ENCODE measurements at places on chromosomes 2 and 18.

DNA sequence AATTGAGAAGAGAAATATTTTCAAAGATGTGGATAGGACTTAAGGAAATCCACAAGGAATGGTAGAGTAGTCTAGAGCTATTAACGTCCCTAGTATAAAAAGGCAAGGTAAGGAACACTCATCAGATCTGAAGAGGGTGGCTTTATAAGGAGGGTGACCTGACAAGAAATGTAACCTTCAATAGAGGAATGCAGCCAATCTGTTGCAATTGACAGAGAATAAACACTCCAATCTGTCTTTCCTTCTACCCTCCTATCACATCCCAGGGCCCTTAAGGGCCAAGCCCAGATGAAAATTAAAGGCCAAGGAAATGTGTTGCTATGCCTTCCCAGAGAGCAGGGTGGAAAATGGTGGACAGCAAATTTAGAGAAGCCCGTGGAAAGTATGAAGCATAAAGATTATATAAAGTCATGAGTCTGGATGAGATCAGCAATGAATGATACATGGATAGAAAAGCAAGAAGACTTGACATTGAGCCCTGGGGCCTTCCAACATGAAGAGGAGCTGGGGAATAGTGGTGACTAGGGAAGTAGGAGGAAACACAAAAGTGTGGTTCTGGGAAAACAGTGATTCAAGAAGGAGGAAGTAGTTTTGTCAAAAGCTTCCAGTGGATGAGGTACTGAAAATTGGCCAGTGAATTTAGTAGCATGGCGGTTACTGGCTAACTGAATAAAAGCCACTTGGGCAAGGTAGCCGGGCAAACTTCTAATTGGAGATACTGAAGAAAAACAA is 270.6 kb upstream of the TANK start:
- no peak for DNase-seq

GRCh38 chr18:68992719-68993482 is 195.0 kb downstream of the CCDC102B start:
- DNase-seq = no peak

DNA sequence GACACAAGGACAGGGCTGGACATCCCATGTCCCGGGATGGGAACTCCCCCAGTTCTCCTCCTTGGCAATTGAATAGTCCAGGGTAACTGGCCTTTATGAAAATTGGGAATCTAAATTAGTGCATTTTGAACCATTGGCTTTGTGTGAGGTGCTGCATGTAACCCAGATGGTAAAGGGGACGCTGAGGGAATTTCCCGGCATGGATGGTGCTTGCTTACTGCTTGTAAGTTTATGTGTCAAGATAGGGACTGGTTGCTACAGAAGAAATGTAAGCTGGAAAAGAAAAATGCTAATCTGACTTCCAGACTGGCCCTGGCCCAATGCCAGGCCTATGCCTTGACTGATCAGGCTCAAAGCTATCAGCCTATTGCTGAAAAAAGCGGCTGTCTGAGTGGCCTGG is 1096.7 kb upstream of the DDX18 start:
- no peak for DNase-seq

- no peak for DNase-seq
Measured at GRCh38 chr2:167181688-167182087, 293.4 kb downstream of the XIRP2 start.

- DNase-seq = no peak
Measured at GRCh38 chr2:17076533-17076932, 410.9 kb upstream of the CYRIA start.

DNA sequence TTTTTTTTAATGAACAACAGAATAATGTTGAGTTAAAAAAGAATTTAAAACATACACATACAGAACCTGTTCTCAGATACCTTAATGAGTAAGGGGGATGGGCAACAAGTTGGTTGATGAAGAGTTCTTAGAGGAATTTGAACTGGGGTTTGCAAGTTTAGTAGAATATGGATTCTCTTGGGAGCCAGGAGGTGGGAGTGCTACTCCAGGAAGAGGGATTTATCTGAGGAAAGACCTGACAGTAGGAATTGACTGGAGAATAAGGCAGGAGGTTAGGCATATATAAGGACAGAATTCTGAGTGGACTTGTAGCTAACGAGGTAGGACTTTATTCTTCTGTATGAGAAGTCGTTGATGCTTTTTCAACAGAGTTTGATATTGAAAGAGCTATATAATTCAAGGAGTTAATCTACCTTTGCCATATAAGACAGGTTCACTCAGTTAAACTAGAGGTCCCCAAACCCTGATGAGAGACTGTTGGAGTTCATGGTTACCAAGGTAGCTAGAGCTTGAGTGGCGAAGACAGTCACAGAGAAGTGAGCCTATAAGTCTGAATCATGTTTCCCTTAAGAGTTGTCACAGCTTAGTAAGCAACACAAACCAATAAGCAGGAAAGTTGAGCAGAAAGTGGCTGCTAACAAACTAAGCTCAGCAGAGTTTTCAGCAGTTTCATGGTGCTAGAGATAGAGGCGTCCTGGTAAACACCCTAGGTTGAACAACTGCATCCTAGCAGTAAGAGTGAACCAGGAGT is 88.2 kb downstream of the NCOA1 start:
- no peak for DNase-seq

DNA sequence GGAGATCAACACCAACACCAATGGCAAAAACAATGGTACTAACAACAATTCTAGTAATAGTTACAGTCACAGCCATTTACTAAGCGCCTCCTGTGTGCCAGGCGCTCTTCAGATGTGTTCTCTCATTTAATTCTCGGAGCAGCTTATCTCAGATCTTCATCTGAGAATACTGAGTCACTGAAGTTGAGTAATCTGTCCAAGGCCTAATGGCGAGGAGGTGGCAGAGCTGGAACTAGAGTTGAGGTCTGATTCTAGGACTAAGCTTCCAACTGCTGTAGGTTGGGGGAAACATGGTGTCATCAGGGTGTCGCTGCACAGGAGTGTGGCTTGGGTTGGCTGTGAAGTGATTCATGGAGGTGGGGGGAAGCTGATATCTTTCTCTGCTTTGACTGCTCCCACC is 156.1 kb downstream of the DYSF start:
- DNase-seq = no peak

DNA sequence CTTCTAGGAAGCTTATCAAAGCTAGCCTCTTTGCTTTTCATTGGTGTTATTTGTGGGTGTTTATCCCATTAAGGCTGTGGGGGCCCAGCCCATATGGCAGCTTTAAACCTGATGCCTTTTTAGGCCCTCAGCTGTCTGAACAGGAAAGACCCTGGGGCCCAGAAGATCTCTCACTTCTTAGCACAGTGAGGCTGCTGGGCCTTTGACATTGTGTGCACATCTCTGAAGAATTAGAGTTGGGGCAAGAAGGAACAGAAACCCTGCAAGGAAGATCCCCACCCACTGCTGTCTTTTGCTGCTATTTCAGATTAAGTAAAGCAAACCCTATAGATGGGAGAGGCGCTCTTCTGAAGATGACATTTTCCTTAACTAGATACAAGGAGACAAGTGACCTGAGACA is 250.0 kb downstream of the SMAD2 start:
- no peak for DNase-seq

DNA sequence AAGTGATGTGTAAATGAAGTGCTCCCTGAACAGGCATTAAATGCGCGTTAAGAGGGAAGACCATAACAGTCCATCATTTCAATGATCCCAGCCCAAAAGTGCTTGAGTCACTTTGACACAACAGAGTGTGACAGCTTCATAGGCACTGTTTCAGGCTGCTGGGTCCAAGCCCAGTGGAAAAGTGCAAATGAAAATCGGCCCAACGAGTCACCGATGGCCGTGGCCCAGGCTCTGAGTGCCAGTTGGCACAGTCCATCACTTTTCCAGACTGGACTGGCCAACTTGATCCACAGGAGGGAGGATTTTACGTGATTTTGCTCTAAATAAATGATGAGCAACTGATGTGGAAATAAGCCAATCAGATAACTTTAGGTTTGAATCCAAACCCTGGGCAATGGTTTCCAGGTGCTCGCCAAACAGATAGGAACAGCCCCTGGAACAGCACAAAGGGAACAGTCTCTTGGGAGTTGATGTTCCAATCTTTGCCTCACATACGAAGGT is 114.0 kb downstream of the SP3 start:
- peak; percentile 64 for DNase-seq

DNA sequence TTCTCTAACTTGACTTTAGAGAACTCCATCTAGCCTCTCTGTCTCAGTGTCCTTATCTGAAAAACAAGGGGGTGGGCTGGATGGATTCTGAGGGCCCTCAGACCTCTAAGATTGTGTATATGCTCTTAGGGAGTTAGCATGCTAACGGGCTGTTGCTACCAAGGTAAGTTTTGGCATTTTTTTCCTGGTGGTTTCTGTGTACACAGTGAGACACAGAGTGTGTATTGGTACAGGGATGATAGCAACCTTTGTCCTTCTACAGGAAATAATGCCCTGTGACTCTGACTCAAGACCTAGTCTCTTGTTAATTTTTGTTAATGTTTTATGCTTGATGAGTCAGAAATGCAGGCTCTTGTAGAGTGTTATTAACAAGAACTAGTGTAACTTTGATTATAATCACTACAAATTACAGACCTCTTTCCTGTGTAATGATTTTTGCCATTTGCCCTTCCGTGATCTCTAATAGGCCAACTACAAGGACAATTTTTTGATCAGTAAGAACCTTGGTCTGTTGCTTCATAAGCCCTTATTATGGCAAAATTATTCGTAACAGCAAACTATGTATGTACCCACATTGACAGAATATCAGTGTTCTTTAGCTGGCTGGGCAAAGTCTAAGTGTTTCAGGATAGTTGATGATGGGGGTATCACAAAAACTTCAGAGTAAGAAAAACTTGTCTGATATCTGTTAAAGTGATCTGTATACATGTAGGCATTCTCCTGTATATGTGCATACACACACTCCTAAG is 89.7 kb downstream of the SPTBN1 start:
- no peak for DNase-seq

GRCh38 chr2:55163941-55164390 is 68.1 kb downstream of the CLHC1 start:
- DNase-seq = no peak

DNA sequence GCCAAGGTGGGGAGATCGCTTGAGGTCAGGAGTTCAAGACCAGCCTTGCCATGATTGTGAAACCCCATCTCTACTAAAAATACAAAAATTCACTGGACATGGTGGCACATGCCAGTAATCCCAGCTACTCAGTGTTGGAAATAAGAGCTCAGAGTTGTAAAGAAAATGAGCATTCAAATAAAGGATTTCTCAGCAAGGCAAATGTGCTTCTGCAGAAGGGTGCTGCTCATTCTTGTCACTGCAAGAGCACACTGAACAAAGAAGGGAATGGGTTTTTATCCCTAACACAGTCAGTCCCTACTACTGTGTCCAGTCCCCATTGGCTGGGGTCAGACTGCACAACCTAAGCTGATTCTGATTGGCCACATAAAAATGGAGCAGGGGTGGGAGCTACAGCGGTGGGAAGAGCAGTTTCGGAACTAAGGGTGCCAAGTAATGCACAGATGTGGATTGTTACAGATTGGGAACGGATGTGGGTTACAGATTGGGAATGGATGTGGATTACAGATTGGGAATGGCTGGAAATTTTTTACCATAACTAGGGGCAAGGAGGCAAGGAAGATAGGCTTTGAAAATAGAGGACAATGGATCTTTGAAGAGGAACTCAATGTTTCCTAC is 31.1 kb upstream of the TRAPPC8 start:
- DNase-seq = no peak

GRCh38 chr2:208265371-208265800 is 669 bp upstream of the PIKFYVE start:
- DNase-seq = peak; percentile 47

GRCh38 chr2:189685540-189686229 is 11.2 kb downstream of the ANKAR start:
- DNase-seq = peak; percentile 82

DNA sequence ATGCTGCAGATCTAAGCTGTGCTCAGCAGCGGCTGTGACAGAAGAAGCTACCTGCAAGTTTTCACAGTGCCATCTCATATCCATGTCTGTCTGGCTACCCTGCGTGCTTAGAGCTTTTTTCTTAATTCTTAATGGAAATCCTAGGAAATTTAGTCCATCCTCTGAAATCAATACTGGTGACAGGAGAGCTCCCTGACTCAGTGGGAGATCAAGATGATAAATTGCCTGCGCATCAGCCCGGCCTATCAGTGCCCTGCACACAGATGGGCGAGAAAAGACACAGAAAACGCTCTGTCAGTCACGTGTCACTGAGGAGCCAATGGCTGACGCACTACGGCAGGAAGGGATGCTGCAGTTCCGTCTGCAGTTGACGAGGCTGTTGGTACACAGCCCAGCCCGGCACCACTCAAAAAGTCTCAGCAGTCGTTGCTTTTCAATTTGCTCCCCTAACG is 819.6 kb upstream of the FSHR start:
- DNase-seq = peak; percentile 82

DNA sequence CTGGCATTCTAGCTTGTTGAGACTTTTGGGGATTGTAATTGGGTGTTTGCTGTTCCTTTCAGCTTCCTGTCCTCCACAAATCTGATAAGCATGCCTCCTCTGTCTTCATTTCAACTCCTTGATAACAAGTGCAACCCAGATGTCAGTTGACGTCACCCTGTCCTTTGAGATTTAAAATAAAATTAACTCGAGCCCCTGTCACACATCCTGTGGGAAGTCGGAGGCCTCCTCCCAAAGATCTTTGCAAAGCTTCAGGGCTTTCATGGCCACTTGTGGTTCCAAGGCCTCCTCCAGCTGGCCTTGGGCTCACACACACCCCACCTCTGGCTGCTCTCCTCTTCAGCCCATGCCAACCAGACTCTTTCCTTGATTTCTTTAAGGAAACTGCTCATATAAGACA is 69.9 kb upstream of the ITGA6 start:
- no peak for DNase-seq

DNA sequence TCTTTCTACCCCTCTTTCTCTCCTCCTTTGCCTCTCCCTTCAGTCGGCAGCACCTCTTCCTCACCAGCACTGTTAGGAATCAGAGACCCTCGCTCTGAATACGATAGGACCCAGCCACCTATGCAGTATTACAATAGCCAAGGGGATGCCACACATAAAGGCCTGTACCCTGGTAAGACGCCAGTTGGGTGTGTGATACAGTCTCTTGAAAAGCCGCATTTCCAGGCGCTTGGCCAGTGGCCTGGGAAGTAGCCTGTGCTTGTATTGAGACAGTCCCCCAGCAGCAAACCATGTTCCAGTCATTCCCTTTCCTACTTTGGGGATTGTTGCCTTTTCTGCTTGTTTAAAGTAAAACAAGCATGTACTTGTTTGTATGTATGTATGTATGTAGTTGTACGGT is 118.4 kb upstream of the DAPL1 start:
- DNase-seq = no peak

- DNase-seq = no peak
Measured at GRCh38 chr18:12029786-12030584, 48.7 kb downstream of the IMPA2 start.

DNA sequence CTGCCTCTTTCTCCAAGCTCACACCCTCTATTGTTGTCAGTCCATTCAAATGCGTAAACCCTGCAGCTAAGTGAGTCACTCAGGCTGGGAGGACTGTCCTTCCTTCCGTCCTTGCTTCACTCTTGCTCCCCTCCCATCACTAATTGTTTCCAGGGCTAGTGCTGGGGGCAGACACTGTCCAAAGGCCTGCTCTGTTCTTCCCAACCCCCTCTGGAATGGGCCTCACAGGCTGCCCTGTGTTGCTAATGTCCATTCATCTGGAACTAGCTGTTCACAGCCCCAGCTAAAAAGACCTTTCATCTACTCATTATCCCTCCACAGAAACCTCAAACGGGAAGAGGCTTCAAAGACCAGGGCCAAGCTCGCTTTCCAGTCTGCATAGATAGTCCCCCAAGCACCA is 31.9 kb upstream of the NRP2 start:
- peak; percentile 81 for DNase-seq

GRCh38 chr18:5998166-5998881 is 103.0 kb upstream of the TMEM200C start:
- DNase-seq = no peak
